ENCODE measurements at places on chromosomes 7 and 10.

GRCh38 chr10:1094112-1095057 lies 38.2 kb downstream of the WDR37 start:
- peak; percentile 40 for DNase-seq

- DNase-seq = no peak
Observed at GRCh38 chr7:105940109-105940508, 23.0 kb upstream of the CDHR3 start.

DNA sequence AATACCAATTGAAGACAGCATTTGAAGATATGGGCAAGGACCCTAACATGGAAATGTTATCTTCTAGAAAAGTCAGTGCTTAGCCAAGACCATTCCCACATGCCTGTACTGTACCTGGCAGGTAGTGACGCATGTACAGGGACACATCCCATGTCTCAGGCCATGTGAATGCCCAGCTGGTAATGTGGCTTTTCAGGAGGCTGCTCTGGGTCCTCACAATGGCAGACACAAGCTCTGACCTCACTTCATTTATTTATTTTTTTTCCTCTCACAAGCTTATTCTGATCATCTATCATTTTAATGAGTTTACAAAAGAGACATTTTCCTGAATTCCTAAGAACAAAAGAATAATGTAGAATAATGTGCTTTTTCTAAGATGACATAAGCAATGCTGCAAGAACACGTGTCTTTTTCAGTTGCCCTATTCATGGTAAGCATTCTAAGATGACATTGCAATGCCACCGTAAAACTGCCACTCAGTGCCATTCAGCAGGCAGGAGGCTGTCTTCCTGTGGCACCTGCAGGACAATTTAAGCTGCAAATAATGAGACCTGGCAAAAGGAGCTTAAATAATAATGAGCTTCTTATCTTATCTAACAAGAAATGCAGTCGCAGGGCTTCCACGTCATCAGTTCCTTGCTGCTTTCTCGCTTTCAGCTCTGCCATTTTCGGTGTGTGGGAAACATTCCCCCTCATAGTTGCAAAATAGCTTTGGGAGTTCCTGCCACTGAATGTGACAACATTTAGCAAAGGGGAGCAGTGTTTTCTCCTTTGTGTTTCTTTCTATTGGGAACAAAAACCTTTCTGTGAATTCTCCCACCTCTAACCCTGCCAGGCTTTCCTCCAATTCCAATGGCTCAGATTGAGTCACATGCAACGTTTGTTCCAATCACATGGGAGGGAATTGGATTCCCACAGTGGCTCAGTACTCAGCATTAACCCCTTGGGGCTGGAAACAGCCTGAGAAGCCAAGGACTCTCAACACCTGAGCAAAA lies 113.0 kb downstream of the SEC23IP start:
- no peak for DNase-seq

GRCh38 chr7:12328888-12329770 lies 74.5 kb downstream of the VWDE start:
- no peak for DNase-seq

DNA sequence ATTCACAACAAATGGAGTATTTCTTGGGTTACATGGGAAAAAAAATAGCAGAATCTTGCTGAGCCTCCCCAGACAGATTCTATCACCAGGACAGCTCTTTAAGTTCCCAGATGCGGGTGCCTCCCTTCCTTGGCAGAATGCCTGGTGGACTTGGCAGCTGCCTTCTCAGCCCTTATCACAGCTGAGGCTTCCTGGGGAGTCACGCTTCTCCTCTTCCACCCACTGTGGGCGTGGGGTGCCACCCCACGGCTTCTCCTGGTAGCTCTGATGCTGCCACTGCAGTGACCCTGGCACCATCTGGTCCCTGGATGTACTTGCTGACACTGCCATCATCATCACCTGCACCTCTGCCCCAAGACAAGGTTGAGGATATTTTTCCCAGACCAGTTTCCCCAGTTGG lies 16.2 kb upstream of the NME8 start:
- no peak for DNase-seq

DNA sequence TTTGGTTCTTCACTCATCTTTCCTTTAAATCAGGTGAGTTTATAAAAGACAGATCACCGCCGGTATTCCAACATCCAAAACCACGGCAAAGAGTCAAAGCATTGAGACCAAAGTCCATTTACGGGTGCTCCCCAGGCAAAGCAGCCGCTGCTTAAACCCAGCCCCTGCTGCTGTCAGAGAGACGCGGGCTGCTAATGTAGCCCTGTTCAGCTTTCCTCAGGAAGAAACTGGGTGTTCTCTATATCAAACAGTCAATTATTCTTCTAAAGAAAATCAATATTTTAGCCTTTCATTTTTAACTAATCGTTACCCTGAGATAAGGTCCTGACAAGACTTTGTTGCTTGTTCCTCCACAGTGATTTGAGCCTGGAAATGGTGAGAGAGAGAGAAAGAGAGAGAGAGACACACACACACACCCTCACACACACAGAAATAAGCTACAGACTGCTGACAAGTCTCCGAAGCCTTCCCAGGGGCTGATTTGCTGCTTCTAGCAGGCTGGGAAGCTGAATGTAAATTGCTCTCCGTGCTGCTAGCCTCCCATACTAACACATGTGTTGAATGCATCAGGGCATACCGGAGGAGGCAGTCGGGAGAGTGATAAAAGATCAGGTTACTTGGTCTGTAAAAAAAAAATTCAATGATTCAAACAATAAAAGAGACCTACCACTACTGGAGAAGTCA lies 183.0 kb upstream of the ANK3 start:
- peak; percentile 25 for DNase-seq

DNA sequence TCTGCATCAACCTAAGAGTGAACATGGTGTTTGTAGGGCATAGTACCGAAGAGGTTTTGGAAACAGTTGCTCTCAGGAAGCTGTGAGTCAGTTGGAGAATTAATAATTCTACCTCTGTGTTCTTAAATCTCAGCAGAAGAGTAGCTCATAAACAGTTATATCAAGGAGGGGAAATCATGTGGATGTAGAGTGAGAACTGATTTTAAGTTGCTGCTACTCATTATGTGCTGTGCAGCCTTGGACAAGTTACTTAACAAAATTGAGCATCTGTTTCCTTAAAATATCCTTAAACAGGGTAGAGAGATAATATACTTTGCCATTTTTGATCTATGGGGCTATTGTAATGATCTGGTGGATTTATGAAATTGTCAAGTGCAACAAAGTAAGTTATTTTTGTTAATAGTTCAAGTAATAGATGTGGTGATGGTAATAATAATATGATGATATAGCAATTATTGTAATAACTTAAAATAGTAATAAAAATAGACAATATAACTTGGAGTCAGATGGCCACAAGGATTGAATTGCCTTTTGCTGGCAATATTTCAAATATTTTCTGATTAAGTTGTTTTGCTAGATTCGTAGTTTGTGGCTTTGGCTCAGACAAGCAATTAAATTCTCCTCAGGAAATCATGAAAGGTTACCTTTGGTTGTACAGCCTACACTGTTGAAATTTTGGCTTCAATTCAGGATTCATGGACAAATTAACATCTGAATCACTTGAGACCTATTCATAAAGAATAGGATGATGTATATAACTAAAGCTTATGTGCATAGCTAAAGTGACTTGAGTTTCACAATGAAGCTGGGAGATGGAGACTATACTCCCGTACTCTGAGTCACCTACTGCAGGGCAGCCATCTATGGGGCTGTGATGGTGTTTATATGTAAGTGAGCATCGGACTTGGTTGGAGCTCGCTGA lies 228.5 kb downstream of the CDK14 start:
- DNase-seq = no peak

DNA sequence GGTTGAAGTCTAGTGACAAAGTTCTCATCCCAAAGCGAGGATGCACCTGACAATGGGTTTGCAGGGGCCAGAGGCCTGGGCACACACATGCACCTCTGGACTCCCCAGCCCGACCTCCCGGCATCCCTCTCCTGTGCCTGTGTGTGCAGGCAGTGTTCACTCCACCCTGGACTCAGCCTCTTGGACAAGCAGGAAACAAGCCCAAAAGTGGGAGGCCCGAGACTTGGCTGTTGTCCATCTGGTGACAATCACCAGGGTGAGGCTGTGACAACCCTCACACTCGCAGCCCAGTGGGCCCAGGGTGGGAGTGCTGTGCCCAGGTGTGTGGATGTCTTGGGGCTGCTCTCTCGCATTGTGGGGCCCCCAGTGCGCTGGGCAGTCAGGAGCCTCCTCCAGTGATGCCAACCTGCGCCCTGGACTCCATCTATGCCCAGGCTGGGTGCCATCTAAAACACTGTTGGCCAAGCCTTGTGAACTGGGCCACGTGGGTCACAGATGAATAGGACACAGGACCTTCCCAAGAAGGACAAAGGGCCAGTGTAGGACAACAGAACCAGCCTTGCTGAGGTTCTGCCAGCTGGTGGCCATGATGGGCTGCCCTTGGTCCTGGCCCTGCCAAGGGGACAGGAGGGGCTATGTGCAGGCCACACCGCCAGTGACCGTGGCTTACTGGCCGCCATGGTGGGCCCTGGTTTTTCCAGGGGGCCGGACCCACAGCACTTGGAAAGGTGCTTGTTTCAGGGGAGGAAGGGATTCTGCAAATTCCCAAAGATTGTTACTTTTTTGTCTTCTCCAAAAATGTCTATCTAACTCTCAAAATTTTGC lies 144.3 kb downstream of the TCERG1L start:
- DNase-seq = no peak

- no peak for DNase-seq
Observed at GRCh38 chr7:101486433-101487104, 123.9 kb downstream of the COL26A1 start.

- no peak for DNase-seq
Observed at GRCh38 chr10:48640326-48640725, 35.5 kb upstream of the ARHGAP22 start.

GRCh38 chr10:124693396-124693795 lies 50.8 kb downstream of the FAM53B start:
- DNase-seq = no peak

DNA sequence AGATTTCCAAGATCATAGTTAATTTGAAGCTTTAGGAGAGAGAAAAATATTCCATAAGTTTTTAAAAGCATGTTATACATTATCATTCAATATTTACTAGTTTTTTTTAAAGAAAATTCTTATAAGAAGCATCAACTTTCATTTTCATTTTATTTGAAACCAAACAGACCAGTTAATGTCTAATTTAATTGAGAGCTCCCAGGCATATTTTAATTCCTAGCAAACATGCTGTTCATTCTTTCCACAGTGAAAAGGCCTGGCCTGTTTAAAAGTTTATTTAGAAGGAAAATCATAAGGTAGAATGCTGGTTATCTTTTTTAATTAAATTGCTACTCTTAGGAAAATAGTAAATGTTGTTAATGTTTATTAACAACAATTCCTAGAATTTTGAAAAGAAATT lies 324.4 kb downstream of the PCLO start:
- DNase-seq = no peak

DNA sequence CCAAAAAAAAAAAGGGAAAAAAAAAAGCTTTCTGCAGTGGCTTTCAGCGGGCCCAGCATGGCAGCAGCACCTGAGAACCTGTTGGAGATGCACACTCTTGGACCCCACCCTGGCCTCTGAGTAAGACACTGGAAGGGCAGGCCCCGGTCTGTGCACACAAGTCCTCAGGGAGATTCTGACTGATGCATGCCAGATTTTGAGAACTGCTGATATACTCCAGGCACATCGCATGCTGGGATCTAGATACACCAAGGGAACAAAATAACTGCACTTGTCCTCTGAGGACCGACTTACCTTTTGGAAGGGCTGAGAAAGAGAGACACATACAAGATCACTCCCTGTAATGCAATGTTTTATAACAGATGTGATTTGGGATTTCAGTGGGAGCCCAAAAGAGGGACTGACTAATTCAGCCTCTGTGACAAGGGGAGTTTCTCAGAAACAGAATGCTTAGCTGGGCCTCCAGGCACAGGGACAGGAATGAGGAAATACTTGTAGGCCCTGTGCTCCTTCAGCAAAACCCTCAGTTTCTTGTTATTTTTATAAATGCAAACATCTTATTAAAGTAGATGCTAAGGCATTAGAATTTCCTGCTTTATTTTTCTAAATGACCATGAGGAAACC lies 8.2 kb downstream of the EGFR start:
- no peak for DNase-seq

- no peak for DNase-seq
Observed at GRCh38 chr7:74183142-74183541, 9.0 kb downstream of the EIF4H start.

DNA sequence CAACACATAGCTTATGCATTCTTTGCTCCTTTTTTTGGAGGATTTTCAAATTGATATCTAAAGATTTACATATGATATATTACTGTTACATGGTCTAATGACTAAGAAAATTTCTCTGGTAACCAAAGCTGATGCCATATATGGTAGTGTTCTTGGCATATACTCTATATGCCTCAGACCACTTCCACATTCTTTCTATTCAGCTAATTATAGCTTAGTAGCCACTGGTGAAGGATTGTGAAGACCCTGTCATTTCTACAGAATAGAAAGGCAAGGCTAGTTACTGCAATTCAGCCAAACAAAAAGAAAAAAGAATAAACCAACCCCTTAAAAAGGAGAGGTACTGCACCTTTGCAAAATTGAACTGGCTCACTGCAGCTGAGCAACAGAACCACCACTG lies 3.7 kb downstream of the PURB start:
- DNase-seq = no peak

DNA sequence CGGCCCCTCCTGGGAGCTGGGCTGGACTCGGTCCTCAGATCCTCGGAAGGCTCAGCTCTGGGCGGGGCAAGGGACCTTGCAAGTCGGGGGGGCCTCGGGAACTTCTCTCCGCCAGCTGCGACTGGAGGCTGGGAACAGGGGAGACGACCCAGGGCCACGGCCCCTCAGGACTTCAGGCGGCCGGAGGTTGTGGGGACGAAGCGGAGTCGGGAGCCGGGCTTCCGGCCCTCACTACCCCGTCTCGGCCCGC lies 2.6 kb downstream of the ADIRF start:
- DNase-seq = no peak

DNA sequence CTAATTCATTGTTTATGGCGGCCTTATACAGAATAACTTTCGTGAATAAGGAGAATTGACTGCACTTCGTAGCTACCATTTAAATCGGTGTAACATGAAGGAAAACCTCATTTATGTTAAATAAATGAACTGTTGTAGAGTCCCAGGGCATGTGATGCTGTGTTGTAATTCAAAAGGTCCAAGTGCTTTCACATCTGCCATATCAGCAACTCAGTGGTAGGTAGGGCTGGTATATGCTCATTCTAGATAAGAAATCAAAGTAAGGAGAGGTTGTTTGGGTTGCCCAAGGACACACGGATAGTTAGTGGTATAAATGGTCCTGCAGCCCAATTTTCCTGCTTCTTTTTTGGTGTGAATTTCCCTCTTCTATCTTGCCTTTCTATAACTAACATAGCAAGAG lies 15.8 kb downstream of the BBS9 start:
- no peak for DNase-seq

- no peak for DNase-seq
Observed at GRCh38 chr7:47685712-47686376, 103.9 kb upstream of the TNS3 start.

Measured in stimulated activated CD4-positive, alpha-beta T cell treated with anti-CD3 and anti-CD28 coated beads, Interleukin-4, amount 100 ng/mL, for 4 hours (primary cell).